ENCODE measurements at places on chromosomes 6 and 20.
A peak's percentile ranks its signal among the peaks of the same experiment; 100 is the strongest.

GRCh38 chr6:112486454-112486853 lies 139.3 kb downstream of the RFPL4B start:
- no peak for DNase-seq

DNA sequence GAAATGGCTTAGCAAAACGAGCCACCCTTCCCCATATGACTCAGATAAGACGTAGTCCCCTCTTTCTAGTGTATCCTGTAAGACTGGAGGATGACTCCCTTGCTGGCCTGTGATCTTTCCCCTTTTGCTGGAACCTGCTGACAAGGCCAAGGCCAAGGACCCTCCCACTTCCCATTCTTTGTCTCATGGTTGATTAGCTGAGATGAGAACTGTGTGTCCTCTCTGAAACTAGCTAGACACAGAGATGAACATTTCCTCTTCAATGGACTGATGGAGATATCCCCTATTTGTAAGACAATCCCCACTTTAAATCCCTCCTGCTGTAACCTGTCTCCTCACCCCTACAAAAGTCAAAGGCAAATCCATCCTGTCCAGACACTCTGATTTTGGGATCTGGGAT lies 33.4 kb upstream of the SCRT2 start:
- no peak for DNase-seq

DNA sequence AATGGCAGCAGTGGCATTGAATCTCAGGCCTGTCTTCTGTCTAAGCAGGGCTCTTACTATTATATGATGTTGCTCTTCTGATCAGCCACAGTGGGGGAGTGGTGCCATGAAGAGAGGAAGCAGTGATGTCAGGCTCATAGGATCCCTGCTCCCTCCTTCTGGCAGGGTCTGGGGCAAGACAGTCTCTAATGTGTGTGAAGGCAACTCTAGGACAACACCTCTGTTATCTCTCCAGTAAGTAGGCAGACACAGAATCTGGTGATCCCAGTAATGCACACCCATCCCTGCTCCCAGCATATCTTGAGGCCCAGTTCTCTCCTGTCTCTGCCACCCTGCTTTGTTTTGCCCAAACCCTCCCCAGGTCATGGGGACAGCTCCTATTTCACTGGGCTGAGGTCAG lies 8.8 kb downstream of the C20orf202 start:
- DNase-seq = no peak

- no peak for DNase-seq
Observed at GRCh38 chr6:110295451-110296165, 62.5 kb downstream of the METTL24 start.

DNA sequence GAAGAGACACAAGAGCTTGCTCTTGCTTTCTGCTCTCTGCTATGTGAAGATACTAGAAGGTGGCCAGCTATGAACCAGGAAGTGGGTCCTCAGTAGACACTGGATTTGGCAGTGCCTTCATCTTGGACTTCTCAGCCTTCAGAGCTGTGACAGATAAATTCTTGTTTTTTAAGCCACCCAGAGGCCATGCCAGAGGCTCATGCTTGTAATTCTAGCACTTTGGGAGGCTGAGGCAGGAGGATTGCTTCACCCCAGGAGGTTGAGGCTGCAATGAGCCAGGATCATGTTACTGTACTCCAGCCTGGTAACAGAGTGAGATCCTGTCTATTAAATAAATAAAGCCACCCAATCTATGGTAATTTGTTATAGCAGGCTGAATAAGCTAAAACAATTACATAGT lies 185.5 kb upstream of the SALL4 start:
- DNase-seq = no peak

- DNase-seq = no peak
Observed at GRCh38 chr6:160788806-160789205, 86.8 kb downstream of the PLG start.

- peak; percentile 32 for DNase-seq
Observed at GRCh38 chr6:20657274-20657800, 123.1 kb downstream of the CDKAL1 start.

GRCh38 chr6:158803733-158804143 lies 15.4 kb downstream of the EZR start:
- DNase-seq = peak; percentile 62

GRCh38 chr6:161367472-161367871 lies 93.6 kb upstream of the AGPAT4 start:
- no peak for DNase-seq

- DNase-seq = no peak
Observed at GRCh38 chr6:137011406-137011805, 33.4 kb downstream of the IL20RA start.

DNA sequence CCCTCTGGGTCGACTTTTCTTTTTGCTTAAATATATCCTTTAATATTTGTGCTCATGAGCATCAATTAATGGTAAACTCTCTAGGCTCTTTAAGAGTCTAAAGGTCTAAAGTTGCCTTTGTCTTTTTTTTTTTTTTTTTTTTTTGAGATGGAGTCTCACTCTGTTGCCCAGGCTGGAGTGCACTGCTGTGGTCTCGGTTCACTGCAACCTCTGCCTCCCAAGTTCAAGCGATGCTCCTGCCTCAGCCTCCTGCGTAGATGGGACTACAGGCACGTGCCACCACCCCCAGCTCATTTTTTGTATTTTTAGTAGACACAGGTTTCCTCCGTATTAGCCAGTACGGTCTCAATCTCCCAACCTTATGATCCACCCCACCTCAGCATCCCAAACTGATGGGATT lies 122.0 kb upstream of the TMEM170B start:
- no peak for DNase-seq

GRCh38 chr6:91196729-91197128 lies 609.9 kb upstream of the MAP3K7 start:
- DNase-seq = no peak

- DNase-seq = no peak
Observed at GRCh38 chr6:71130277-71130676, 158.3 kb upstream of the OGFRL1 start.

DNA sequence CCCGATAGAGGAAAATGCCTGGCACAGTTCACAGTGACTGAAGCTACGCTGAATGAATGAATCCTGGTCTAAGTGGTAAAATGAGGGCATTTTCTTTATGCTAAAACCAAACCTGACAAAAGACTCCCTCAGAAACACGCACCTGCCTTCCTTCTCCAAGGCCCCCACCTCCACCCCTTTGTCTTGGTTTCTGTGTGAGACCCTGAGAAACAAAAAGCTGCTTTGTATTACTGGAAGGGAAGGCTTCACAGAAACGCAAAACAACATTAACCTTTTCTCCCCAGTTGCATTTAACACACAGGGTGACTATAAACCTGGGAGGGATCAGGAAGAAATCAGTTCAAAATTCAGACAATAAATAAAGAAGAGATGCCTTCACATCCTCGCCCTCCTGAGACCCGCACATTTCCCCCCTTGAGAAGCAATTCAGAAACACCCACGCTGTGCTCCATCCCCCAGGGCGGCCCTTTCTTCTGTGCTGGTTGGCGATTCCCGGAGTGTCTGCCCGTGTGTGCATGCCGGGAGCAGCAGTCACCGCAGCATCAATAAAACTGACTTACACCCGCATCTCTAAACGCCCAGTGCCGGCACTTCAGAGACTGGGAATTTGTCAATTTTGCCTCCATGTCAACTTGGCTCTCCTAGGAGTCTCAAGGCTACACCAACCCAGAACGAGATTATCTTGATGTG lies 67.2 kb upstream of the TRAF3IP2 start:
- DNase-seq = no peak

GRCh38 chr6:156425359-156426020 lies 351.7 kb upstream of the ARID1B start:
- peak; percentile 54 for DNase-seq
